Caki2 (cell line): ENCODE measurements at places on chromosomes 16 and 17.

DNA sequence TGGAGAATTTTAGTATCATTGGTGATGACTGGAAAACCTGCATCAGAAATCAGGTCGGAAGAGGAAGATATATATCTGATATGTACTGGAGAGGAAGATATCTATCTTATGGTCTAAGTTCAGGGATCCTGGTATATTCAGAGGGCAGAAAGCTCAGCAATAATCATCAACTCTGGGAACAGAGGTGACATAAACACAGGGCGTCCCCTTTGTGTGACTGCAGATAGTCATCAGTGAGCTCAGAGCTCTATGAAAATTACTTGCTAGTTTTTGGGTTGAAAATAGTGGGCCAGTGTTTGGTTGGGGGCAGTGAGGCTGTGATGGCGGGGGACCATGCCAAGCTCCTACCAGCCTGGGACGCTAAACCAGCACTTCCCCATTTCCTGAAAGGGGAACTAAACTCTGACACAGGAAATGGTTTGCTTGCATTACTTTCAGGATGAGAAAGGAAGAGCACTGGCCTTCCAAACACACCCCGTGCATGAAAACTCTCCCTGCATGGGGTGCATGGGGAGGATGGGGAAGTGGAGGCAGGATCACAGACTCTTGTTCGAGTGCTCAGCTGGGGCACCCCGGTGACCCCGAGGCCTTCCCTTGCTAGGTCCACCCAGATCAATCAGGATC is 15.8 kb downstream of the NOD2 start:
- no peak for DNase-seq

DNA sequence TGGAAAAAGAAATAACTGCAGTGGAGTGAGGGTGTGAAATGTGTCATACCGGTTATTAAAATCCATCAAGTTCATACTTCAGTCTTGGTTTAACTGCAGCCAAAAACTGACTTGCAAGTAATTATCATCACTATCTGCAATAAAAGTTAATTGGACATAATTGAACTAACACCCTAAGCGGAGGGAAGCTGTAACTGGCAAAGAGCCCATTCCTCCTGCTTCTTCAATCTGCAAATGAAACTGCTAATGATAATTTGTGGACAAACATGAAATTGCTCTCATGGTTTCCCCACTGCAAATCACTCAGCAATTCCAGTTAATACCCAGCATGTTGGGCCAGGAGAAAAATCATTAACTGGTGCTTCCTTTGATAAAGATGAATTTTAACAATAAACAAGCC is 46.5 kb downstream of the FAM222B start:
- no peak for DNase-seq

GRCh38 chr16:49455991-49456745 is 82.6 kb downstream of the C16orf78 start:
- no peak for DNase-seq

GRCh38 chr17:74768069-74768762 is 7.9 kb downstream of the NAT9 start:
- DNase-seq, result no peak

DNA sequence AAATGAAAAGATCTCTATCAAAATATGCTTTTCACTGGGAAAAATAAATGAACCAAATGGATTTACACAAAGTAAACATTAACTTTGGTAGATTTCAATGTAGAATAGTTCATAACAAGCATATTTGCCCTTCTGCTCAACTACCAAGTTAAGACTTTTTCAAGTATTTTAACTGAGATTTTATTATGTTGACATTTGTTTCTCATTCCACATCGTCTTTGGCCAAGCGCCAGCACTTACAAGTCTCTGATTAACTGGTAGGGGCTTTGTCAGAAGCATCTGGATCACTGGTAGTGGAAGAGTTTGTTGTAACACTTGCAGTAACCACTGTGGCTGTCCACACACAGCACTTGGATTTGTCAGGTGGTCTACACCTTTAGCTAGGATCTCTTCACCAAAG is 22.9 kb downstream of the SLFN12L start:
- no peak for DNase-seq
